Renal cortex interstitium (tissue), 15 donors: ENCODE measurements at places on chromosomes 12 and 14. TPM values are rescaled to one million over a fixed set of nuclear protein-coding genes. Genes with fewer than 3 reads are reported as not detected.

SOAT2 gene
- 2.3 TPM for polyA plus RNA-seq

PCED1B gene
- 5.8 TPM for polyA plus RNA-seq

REM2 gene
- 1.5 TPM for polyA plus RNA-seq

DNA sequence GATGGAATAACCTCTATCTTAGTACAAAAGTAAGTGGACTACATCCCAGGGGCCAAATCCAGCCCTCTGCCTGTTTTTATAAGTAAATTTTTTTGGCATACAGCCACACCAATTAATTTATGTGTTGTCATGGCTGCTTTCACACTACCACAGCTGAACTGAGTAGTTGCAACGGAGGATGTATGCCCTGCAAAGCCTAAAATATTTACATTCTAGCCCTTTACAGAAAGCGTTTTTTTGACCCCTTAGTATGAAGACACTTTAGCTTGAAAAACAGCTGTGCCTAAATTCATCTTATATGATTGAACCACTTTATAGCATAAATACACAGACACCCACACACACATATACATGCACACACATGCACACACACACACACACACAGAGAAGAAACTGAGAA, 501.6 kb downstream of the EGLN3 start:
- DNase-seq = no peak

GRCh38 chr14:75155169-75155568, 21.2 kb downstream of the TMED10 start:
- DNase-seq = no peak

- no peak for DNase-seq
Measured at GRCh38 chr12:70508178-70508577, 129.1 kb downstream of the PTPRB start.

GRCh38 chr12:119486599-119487154, 106.9 kb upstream of the TMEM233 start:
- DNase-seq = no peak

- DNase-seq = no peak
Measured at GRCh38 chr14:104084251-104085002, 1.1 kb upstream of the ASPG start.

- no peak for DNase-seq
Measured at GRCh38 chr14:100617410-100618317, 30.4 kb upstream of the BEGAIN start.

GRCh38 chr14:80208461-80208860, 2.8 kb downstream of the DIO2 start:
- DNase-seq = no peak

DNA sequence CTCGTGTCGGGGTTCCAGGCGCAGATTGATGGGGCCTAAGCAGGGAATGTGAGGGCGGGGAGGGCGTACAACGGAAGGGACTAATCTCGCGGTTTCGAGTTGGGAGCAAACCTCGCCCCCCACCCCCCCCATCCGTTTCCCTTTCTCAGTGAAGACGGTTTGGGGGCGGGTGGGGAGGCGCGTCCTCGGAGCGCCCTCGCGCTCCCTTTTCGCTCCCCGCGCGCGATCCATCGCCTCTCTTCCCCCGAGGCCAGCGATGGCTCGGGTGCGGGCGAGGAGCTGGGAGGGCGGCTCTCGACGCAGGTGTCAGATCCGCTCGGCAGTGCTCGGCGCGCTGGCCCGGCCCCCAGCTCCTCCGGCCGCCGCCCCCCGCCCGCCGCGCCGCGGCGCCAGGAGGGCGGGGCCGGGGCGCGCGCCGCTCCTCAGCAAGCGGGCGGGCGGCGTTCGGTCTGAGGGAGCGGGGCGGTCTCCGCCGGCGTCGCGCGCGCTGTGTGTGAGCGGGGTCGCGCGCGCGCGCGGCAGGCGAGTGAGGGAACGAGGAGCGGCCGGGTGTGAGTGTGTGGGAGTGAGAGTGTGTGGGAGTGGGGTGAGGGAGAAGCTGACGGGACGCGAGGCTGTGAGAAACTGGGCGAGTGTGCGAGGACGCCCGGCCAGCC, at the start of gene RIMKLB:
Gene RIMKLB (plus strand): TSS at position 516 of the 656 bp plus-strand sequence. CDS start 15,876 bp downstream, outside the sequence.
- no peak for DNase-seq
